AG09309 (cell line): ENCODE measurements at places on chromosomes 12 and 14.

DNA sequence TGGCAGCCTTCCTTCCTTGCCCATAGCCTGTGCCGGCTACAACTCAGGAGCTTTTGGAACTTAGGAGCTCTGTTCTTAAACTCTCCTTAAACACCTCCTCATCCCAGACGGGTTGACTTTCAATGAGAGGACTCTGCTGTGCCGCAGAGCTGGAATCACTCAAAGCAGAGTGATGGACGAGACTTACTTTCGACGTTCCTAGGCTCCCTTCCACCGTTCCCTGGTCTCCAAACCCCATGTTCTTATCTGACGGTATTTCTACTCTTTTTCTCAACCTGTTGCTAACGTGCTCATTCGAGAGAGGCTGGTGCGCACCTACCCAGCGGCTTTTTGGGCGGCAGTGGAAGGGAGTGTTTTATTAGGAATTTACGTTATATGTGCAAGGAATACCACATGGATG is 232.7 kb downstream of the CACNA1C start:
- DNase-seq: no peak

GRCh38 chr12:53887881-53888280 is 50.8 kb upstream of the HOXC13 start:
- DNase-seq: no peak

DNA sequence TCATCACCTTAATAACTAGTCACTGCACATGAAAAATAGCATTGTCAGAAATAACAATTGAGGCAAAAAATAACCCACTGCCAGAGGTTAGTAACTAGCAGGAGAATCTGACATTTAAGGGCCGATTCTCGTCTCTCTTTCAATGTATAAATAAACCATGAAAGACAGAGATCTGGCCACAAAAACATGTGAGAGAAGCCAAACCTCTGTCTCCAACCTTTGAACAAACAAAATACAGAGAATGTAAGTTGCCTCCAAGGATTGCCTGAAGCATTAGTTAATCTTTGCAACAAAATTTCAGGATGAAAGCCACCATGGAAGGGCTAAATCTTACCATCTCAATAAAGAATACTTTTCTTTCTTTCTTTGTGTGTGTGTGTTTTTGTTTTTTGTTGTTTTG is 257.4 kb upstream of the TMTC1 start:
- DNase-seq: no peak

GRCh38 chr12:105600911-105601545 is 270.5 kb downstream of the C12orf75 start:
- DNase-seq: no peak

GRCh38 chr12:43103866-43104265 is 448.1 kb downstream of the ADAMTS20 start:
- no peak for DNase-seq

GRCh38 chr14:23296012-23296777 is 6.5 kb downstream of the PPP1R3E start:
- no peak for DNase-seq

DNA sequence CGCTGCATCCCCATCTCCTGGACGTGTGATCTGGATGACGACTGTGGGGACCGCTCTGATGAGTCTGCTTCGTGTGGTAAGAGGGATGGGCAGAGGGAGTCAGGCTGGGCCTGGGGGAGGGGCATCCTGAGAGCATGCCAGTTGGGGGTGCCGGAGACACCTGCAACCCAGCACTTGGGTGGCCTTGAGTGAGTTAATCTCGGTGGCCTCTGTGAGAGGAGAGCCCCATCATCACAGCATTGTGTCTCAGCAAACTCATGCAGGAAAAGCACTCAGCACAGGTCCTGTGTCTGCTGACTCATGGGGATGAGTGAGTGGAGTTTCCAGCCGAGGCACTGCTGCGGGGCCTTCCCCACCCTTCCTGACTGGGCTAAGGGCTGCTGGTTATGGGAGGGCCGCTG is 19.6 kb upstream of the LRP1-AS start:
- DNase-seq: no peak

GRCh38 chr14:77554816-77555599 is 56.4 kb upstream of the ISM2 start:
- no peak for DNase-seq

DNA sequence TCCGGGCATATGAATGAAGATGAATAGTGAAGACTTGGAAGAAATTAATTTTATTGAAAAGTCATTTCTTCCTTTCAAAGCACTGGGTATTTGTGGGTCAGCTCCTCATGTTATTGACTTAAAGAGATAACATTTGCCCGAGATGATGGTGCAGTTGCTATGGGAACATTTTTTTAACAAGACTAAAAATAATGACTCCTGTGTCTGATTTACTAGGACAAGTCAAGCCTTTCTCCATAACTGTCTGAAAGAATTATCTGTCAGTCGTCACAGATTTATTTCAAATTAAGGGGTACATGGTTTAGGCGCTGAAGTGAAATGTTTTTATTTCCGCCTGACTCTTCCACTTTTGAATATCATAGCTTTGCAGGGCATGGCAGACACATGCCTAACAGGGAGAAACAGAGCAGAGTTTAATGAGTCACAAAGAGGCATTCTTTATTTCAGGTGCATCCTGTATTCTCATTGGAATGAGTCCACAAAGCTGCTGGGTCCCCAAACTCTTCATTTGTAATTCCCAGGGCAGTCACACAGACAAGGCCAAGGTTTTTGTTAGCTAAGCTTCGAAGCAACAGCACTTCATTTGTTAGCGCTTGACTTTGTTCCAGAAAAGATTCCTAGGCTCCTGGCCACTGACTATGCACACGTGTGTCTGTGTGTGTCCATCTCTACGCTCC is 4.3 kb upstream of the GPHB5 start:
- no peak for DNase-seq

GRCh38 chr14:65015391-65015790 is 28.7 kb downstream of the FNTB start:
- DNase-seq: no peak
